ENCODE measurements at places on chromosomes 1 and 21.

DNA sequence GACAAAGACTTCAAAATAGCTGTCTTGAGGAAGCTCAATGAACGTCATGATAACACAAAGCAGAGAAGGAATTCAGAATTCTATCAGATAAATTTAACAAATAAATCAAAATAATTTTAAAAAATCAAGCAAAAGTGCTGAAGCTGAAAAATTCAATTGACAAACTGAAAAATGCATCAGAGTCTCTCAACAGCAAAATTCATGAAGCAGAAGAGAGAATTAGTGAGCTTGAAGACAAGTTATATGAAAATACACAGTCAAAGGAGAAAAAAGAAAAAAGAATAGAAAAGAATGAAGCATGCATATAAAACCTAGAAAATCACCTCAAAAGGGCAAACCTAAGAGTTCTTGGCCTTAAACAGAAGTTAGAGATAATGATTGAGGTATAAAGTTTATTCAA is 21.0 kb upstream of the UHMK1 start:
- DNase-seq: no peak

DNA sequence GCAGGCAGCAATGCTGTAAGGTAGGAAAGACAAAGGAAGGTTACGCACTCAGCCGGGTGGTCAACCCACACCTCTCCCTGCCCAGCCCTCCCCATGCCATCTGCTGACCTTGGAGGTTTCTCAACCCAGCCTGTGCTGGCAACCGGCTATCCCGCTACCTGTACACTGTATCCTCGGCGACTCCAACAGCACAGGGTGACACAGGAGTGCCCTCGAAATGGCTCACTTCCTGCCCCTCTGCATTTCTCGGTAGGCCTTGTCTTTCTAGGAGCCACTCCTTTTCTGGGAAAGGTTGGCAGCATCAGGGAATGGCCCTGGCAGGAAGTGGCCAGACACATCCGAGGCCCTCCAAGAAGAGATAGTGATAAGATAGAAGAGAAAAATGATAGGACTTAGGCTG is 124.0 kb downstream of the PROX1 start:
- DNase-seq: no peak

GRCh38 chr1:203504400-203505250 is 10.7 kb downstream of the OPTC start:
- DNase-seq: peak; percentile 77

DNA sequence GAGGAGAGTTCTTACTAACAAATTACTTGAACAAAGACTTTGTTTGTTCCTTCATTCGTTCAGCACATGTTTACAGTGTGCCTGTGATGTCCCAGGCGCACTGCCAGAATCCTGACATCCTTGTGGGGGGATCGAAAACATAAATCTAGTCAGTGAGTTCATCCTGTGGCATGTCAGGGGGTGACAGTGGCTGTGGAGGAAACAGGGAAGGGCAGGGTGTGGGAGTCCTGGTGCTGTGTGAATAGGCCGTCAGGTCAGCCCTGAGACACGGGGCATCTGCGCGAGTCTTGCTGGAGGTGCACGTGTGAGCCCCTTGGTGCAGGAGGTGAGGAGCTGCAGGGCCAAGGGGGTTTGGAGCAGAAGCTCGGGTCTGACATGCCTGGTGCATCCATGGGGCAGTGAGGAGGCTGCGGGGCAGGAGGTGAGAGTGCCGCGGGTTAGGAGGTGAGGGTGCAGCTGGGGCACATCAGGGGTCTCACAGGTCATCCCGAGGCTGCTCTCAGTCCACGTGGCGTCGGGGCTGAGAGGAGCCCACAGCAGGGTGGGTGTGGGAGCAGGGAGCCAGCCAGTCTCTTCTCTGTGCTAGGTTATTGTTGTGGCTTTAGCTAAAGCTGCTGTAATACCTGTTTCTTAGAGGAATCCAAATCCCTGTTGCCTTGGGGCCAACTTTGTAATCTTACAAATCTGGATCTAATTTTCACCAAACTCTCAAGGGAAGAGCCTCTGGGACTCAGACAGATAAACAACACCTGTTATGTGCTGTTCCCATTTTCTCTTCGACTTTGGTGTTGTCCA is 93.4 kb downstream of the PCBP3 start:
- no peak for DNase-seq

GRCh38 chr1:176539018-176539417 is 76.0 kb downstream of the PAPPA2 start:
- DNase-seq: no peak

All from left hindlimb (tissue), 1 donor.